ENCODE measurements at places on chromosomes 4 and X.
A peak's percentile ranks its signal among the peaks of the same experiment; 100 is the strongest.

- peak; percentile 76 for DNase-seq
Measured at GRCh38 chr4:6916587-6917460, 7.2 kb downstream of the TBC1D14 start.

DNA sequence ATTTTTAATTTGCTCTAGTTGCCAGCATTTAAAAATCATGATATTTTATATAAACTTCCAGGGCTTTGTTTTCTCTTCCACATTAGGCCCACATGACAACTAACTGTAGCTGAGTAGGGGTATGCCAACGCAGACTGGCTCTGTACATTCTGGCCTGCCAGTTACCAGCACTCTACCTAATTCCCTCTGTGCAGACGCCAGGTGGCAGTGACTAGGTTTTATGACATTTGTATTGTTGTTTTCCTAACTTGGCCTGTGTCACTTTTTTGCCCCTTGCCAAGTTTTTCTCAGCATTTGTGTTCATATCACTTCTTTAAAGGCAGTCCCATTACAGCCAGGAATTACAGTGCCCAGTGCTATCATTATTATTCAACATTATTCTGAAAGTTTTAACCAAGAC, 347.5 kb downstream of the NKX6-1 start:
- DNase-seq, result no peak

GRCh38 chrX:70434914-70435586, 9.6 kb upstream of the DLG3 start:
- DNase-seq, result no peak

DNA sequence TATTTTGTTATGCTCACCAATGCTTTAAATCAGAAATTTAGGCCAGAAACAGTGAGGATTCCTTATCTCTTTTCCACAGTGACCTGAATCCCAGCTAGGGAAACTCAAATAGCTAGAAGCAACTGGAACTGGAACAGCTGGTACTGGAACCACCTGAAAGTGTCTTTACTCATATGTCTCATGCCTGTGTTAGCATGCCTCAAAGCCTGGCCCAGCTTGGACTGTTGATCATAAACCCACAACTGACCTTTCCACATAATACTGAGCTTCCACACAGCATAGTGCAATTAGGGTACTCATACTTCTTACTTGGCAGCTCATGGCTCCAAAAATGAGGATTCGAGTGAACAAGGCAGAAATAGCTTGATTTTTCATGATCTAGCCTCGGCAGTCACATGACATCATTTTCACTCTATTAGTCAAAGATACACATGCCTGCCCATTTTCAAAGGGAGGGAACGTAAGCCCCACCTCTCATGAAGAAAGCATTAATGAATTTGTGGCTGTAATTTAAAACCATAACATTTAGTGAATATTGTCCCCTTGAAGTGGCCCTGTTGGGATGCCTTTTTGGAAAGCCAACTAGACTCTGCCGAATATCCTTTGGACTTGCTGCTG, 80.8 kb upstream of the ACSL1 start:
- no peak for DNase-seq

- no peak for DNase-seq
Measured at GRCh38 chr4:172851534-172851933, 317.1 kb upstream of the GALNT7 start.

DNA sequence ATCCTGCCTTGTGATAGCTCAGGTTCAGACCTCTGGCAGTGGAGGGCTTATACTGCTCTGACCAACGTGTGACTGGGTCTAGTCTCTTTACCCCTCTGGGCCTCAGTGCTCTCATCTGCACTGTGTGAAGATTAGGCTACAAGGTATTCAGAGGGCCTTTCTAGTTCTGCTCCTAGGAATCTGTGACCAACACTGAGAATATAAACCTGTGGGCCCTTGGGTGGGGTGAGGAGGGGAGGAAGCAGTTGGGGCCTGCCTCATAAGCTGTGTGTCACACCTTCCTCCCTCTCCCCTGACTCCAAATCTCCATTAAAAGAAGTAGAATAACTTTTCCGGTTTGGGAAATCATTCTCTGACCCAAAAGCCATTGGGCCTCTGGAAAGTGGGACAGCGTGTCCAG, 66.3 kb upstream of the MSN start:
- no peak for DNase-seq

DNA sequence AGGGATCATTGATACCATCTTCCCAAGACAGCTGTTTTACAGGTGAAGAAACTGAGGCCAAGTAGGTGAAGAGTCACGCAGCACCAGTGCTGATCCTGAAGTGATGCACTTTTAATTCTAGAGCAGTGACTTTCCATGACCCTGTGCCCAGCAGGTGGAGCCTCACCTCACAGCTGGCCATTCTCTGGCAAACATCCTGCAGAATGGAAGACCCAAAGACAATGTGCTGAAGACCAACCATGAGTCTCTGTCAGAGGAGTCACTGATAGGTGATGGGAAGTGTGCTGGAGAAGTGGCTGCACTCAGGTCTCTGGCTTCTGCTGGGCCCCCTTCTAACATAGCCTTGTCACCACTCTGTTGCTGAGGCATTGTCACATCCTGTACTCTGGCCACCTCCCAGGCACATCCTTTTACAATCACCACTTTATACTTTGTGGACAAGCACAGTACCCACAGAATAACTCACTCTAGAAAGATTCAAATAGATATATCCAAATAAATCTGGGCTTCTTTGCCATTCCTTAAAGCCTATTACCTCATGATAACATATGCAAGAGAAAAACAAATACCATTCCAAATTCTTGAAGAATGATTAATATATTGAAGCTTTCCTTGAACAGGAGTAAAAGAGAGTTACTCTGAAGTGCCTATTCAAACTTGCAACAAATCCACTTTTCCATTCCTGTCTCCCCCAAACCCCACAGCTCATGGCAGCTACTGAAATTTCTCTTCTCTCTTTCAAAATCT, 64.1 kb upstream of the SCOC start:
- DNase-seq, result no peak

- peak; percentile 61 for DNase-seq
Measured at GRCh38 chr4:128583753-128584712, 225.5 kb upstream of the JADE1 start.

- no peak for DNase-seq
Measured at GRCh38 chr4:62544428-62544827, 1344.3 kb downstream of the ADGRL3 start.

GRCh38 chrX:29477878-29478277, 737.5 kb upstream of the MAGEB2 start:
- no peak for DNase-seq

DNA sequence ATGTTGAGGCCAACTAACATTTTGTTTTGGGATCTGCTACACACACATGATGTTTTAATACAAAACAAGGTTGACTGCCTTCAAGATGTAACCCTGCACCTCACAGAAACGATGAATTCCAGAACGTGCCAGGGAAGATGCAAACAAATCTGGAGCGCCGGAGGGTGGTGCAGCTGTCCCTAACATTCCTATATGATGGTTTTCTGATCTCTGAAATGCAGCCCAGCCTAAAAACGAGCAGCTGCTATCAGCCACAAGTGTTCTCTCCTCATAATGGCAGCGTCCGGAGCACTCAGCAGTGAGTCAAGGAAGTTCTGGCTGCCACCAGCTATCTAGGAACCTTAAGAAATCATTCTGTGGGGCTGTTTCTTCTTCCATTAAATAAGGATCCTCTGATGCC, 333.4 kb downstream of the NR3C2 start:
- no peak for DNase-seq

DNA sequence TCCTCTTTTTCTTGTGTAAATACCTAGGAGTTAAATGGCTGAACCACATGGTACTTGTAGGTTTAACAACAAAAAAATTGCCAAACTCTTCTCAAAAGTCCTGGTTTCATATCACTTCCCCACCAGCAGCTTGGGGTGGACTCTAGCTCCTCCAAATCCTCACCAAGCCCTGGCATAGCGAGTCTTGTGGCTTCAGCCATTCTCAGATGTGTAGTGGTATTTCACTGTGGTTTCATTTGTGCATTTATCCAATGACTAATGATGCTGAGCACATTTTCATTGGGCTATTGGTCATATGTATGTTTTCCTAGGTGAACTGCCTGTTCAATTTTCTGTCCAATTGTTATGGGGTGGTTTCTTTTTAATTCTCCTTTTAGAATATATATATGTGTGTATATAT, 249.3 kb downstream of the NLGN4X start:
- DNase-seq, result no peak

DNA sequence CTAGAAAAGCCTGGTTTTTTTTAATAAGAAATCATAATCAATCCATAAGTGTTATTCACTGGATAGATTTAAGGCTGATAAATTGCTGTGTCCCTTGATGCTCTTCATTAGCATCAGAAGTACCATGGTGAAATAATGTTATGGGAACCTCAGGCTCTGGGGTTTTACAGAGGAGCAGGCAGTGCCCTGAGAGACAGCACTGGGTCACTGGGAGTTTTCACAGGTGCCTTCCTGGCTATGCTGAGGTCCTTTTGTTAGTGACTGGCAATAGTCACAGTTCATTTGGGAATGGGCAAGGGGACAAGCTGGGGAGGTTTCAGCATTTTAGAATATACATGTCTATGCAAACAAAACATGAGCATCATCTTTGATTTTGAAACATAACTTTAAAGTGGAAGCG, 38.6 kb downstream of the ANK2 start:
- no peak for DNase-seq

GRCh38 chrX:41332408-41333002, 1.5 kb upstream of the DDX3X start:
- peak; percentile 49 for DNase-seq

GRCh38 chrX:153944800-153945150, 332 bp upstream of the RENBP start:
- DNase-seq, result no peak

DNA sequence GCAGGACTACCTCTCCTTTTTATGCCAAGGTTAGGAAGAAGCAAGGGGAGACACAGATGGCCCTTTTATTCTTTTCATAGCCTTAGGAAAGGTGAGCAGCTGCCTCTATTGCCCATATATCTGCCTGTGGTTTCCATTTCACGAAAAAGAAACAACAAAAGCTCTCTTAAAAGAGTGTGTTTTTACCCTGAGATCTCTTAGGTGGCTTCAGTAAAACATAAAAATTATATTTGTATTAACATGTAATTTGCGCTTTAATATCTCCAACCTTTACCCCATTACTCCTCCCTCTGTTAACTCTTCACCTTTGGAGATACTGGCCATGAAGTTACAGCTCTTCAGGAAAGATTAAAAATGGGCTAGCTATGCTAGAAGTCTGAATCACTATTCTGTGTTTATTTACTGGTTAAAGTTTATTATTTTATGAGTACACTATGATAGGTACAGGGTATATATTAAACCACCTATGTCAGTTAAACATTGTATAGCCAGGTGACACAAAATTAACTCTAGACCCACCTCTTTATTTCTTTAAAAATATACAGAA, 15.0 kb upstream of the SULT1B1 start:
- no peak for DNase-seq

- no peak for DNase-seq
Measured at GRCh38 chr4:186760576-186760975, 36.9 kb upstream of the FAT1 start.

- no peak for DNase-seq
Measured at GRCh38 chrX:9657590-9658256, 107.9 kb downstream of the GPR143 start.

DNA sequence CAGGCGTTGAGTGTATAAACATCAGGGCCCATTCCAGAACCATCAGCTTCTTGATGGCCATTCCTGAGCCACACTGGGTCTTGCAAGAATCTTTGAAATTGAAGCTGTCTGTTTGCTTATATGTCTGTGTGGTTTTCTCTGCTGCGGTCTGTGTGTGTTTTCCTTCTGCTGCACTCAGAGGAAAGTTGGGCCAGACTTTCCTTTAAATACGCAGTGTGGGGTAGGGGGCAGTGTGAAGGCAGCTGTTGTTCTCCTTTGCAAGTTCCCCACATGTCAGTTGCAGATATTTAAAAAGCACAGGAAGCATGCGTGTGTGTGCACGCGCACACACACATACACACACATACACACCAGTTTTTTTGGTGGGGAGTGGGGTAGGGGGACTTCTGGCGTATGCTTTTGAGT, 32.1 kb downstream of the CCKAR start:
- no peak for DNase-seq

DNA sequence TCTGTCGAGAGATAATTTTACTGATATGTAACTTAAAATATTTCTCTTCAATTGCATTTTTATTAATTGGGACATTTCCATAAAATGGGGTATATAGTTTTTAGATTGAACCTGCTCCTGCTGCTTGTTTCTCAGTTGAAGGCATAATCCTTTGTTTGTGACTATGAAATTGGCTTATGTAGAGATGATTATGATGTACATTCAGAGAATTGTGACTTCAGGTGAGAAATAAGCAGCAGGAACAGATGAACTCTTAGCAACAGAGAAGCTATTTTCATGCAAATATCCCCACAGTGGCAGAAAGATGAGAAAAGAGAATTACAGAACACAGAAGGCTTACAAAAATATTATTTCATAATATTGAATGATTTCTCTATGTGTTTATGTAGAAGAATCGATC, 1499.5 kb upstream of the ADGRL3 start:
- no peak for DNase-seq

- DNase-seq, result no peak
Measured at GRCh38 chr4:1763550-1764080, 29.5 kb upstream of the FGFR3 start.

DNA sequence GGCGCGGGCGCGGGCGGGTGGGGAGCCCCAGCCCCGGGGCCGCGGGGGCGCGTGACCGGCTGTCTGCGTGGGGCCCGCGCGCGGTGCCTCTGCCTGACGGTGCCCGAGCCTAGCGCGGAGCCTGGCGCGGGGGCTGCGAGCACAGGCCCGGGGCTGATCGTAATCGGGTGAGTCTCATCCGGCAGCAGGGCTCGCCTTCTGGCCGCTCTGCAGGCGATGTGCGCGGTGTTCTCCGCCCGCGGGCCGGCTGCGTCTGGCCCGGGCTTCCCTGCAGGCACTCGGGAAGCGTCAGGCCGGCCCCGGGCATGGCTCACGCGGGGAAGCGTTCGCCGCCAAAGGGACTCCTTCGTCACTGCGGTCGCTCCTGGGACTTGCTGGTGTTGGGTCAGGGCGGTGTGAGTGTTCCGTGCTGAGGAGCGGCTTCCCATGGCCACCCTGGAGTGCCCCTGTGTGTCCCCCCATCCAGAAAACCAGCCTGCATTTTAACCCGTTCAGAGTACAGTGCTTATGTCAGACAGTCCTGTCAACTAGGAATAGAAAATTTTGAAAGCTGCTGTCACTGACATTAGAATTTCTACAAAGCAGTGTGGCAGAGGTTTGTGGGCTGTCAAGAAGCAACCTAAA, 40.6 kb downstream of the FAM149A start:
- DNase-seq, result peak; percentile 65

DNA sequence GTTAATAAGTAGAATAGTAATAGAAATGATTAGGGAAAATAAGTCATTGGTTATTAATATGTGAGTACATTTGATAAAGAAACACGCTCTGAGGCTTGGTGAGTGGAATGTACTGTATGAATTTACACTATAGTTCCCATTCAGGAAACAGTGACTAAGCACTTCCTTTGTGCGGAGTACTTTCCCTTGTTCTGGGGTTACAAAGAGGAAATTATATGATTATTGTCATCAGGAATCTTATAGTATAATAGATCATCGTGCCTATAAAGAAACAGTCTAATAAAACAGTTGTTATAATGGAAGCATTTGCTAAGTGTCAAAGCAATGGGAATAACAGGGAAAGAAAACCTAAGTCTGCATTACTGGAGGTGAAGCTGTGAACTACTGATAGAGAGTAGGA, 138.0 kb downstream of the RPA4 start:
- DNase-seq, result no peak

Data from right lobe of liver (tissue), 6 donors.